ENCODE measurements at places on chromosomes 4 and X.

DNA sequence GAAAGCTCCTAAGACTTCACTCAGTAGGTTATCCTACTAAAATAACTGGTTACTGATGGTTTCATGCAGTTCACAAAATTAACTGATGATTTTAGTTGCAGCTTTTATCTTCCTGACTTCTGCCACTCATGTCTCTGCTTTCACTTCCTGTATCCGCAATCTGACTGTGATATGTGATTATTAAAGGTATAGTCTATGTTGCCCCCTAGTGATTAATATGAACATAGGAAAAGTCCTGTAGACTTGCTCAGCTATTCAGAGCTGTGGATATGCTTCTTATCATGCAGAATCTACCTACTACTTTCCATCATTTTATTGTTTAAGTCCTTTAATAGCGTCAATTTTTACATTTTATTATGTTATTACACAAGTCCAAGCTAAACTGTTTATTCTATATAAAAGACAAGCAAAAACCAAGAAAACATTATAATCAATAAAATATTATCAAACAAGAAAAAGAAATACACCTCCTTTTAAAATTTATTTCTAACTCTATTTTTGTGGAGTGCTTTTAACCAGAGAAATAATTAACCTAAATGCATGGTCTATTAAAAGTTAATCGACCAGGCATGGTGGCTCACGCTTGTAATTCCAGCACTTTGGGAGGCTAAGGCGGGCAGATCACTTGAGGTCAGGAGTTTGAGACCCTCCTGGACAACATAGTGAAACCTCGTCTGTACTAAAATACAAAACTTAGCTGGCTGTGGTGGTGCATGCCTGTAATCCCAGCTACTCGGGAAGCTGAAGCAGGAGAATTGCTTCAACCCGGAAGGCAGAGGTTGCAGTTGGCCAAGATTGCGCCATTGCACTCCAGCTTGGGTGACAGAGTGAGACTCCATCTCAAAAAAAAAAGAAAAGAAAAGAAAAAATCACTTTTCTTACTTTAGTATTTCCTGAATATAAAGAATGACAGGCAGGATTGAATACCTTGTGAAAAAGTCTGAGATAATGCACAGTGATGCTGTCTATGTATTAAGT is 40.4 kb upstream of the TLR2 start:
- no peak for DNase-seq

DNA sequence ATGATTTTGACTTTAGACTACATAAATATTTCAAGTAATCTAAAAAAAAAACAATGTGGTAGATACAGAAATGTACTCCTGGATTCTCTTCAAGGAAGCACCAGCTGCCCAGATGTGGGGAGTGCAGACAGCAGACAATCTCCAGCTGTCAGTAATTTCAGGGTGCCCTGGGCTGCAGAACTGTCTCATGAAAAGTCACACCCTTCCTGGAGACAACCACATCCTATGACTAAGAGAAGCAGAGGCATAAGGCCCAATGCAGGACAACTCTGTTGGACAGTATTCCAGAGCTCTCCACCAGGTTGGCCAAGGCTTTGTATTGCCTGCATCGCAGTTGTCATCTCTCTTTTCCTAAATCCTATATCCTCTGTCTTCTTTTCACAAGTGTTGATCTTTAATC is 34.4 kb upstream of the BLTP1 start:
- no peak for DNase-seq

DNA sequence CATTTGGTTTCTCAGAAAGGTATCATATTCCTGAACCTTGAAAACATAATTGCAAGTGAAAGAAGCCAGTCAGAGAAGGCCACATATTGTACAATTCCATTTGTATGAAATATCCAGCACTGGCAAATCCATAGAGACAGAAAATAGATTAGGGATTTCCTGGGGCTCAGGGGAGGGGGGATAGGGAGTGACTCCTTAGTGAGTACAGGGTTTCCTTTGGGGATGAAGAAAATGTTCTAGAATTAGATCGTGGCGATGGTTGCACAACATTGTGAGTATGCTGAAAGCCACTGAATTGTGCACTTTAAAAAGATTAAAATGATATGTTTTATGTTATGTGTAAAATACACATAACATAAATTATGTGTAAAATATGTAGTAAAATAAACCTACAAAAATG is 10.3 kb downstream of the XPNPEP2 start:
- no peak for DNase-seq

GRCh38 chr4:1470393-1470670 is 64.1 kb upstream of the NKX1-1 start:
- DNase-seq: no peak

DNA sequence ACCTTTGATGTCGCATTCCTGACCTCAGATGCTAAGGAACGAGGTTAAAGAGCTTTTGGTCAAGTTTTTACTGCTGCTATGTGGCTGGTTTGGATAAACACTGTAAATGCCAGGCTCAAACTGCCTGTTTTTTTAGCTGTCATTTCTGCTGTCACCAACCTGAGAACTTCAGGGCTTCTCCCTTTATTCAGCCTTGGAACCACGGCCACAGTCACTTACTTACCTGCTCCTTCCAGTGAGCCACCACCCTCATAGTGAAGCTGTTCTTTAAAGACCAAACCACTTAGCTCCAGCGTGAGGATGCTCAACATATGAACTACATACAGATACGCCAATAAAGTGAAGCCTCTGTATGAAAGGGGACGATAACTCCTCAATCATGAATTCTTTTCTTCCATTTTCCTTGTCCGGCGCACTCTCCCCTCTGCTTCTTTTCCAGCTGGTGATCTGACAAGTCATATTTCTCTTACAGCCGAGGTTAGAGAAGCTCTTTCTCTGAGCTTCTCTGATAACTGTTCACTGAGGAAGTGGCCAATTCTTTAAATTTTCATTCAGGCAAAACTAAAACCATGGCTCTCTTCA is 152.8 kb upstream of the ANK2 start:
- no peak for DNase-seq

Data from transverse colon (tissue), 4 donors.